ENCODE measurements at places on chromosomes 7 and 10. TPM values are rescaled to one million over a fixed set of nuclear protein-coding genes. Genes with fewer than 3 reads are reported as not detected.
A peak's percentile ranks its signal among the peaks of the same experiment; 100 is the strongest.

GRCh38 chr7:17233603-17234002 lies 64.8 kb upstream of the AHR start:
- peaks cover 5% of the 10 kb centered on the region for H3K27me3 ChIP-seq
- no peak for DNase-seq
- H3K4me1 ChIP-seq = peaks cover 59% of the 10 kb centered on the region
- H3K36me3 ChIP-seq = peaks cover 24% of the 10 kb centered on the region
- H3K4me3 ChIP-seq = peak overlapping the region; percentile 82
- peak overlapping the region; percentile 97 for H3K27ac ChIP-seq

DNA sequence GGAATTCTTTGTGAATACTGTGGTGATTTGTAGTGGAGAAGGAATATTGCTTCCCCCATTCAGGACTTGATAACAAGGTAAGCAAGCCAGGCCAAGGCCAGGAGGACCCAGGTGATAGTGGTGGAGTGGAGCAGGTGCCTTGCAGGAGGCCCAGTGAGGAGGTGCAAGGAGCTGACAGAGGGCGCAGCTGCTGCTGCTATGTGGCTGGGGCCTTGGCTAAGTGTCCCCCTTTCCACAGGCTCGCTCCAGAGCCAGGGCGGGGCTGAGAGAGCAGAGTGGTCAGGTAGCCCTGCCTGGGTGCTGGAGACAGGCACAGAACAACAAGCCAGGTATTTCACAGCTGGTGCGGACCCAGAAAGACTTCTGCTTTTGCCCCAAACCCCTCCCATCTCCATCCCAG lies 162.9 kb downstream of the EGFR start:
- peaks cover 6% of the 10 kb centered on the region for H3K27me3 ChIP-seq
- no peak overlapping the region for H3K4me3 ChIP-seq
- no peak for DNase-seq
- no peak overlapping the region for H3K27ac ChIP-seq

DNA sequence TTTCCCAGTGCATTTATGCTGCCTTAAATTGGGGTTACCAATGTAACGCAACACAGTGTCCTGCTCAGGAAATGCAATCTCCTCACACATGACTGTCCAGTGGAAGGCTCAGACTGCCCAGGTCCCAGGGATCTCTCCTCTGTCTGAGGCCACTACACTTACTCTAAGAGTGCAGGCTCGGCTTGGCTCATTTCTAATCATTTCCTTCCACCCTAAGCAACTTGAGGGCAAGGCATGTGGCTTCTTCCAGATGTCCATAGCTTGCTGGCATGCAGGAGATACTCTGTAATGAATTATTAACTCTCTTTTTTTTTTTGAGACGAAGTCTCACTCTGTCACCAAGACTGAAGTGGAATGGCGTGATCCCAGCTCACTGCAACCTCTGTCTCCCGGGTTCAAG lies 23.7 kb downstream of the PLAC9 start:
- no peak overlapping the region for H3K27ac ChIP-seq
- peaks cover 11% of the 10 kb centered on the region for H3K4me1 ChIP-seq
- no peaks in the 10 kb centered on the region for H3K27me3 ChIP-seq
- DNase-seq = no peak

- H3K4me1 ChIP-seq = no peaks in the 10 kb centered on the region
- H3K27me3 ChIP-seq = peaks cover 5% of the 10 kb centered on the region
- no peak for DNase-seq
- no peaks in the 10 kb centered on the region for H3K36me3 ChIP-seq
- no peak overlapping the region for H3K27ac ChIP-seq
- no peak overlapping the region for H3K4me3 ChIP-seq
Measured at GRCh38 chr10:13227031-13227430, 7.1 kb downstream of the UCMA start.

DNA sequence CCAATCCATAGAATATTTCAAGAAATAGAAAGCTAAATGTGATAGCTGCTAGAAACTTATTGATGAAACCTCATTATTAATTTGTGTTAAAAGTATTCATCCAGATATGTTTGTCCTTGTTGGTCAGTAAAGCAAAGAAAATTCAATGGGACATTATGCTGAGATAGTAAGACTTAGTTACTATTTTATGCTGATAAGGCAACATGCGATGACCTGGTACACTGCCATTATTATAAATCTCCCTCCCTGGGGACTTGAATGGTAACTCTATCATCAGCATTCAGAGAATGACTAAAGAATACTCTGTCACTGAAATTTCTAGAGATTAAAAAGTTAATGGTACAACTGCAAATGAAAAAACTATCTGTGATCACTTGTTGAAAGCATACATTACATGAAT lies 54.9 kb downstream of the ARHGAP12 start:
- H3K27me3 ChIP-seq = no peaks in the 10 kb centered on the region
- H3K27ac ChIP-seq = no peak overlapping the region
- peaks cover 21% of the 10 kb centered on the region for H3K4me1 ChIP-seq
- no peaks in the 10 kb centered on the region for H3K36me3 ChIP-seq
- no peak for DNase-seq

- H3K27me3 ChIP-seq = no peaks in the 10 kb centered on the region
- H3K36me3 ChIP-seq = no peaks in the 10 kb centered on the region
- no peak for DNase-seq
- H3K4me3 ChIP-seq = no peak overlapping the region
- no peak overlapping the region for H3K27ac ChIP-seq
Measured at GRCh38 chr7:15625466-15625865, 61.0 kb downstream of the MEOX2 start.

DNA sequence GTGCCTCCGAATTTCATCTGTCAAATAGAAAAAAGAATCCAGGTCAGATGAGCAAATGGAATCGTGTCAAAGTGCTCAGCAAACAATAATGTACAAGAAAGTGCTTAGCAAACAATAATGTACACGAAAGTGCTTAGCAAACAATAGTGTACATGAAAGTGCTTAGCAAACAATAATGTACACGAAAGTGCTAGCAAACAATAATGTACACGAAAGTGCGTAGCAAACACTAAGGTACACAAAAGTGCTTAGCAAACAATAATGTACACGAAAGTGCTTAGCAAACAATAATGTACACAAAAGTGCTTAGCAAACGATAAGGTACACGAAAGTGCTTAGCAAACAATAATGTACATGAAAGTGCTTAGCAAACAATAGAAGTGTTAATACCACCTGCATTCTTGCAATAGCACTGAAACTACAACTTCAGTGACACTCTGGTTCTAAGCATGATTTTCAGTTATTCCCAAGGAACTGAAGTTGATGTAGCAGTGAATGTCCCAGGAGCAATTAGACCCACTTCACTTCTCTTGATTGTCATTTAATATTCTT lies 33.4 kb upstream of the MYL10 start:
- H3K36me3 ChIP-seq = no peaks in the 10 kb centered on the region
- no peak overlapping the region for H3K27ac ChIP-seq
- no peaks in the 10 kb centered on the region for H3K4me1 ChIP-seq
- no peak overlapping the region for H3K4me3 ChIP-seq

- peaks cover 2% of the 10 kb centered on the region for H3K27me3 ChIP-seq
- no peak overlapping the region for H3K4me3 ChIP-seq
- H3K36me3 ChIP-seq = no peaks in the 10 kb centered on the region
Measured at GRCh38 chr10:104557966-104558365, 83.1 kb upstream of the SORCS3 start.

DNA sequence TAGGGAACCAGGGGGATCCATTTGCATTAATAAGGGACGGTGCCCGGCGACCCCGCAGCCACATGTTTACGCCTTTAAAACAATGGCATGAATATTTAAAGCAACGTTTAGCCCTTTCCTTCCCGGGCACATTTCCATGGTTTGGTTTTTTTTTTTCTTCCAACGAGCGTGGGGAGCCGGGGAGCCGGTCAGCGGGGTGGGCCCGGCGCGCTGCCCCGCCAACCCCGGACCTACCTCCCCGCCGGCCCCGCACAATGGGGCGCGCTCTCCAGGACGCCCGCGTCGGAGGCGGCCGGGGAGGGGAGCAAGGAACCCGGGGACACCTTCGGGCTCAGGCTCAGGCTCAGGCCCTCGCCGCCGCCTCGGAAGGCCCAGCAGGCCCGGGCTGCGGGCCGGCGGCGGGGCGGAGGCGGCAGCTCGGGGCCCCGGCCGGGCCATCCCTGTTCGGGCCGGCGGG lies 1.0 kb downstream of the SEPHS1 start:
- no peak for DNase-seq
- H3K4me1 ChIP-seq = peaks cover 39% of the 10 kb centered on the region
- H3K27ac ChIP-seq = peak overlapping the region; percentile 89

GRCh38 chr7:28701731-28702130 lies 256.4 kb downstream of the TRIL start:
- H3K36me3 ChIP-seq = no peaks in the 10 kb centered on the region
- peaks cover 2% of the 10 kb centered on the region for H3K27me3 ChIP-seq
- H3K4me3 ChIP-seq = no peak overlapping the region
- no peak for DNase-seq

- no peak for DNase-seq
- H3K4me1 ChIP-seq = no peaks in the 10 kb centered on the region
- H3K27me3 ChIP-seq = peaks cover 2% of the 10 kb centered on the region
- no peak overlapping the region for H3K27ac ChIP-seq
Measured at GRCh38 chr10:127966875-127967274, 60.0 kb downstream of the PTPRE start.

GRCh38 chr7:155097338-155097737 lies 27.2 kb downstream of the HTR5A start:
- H3K4me1 ChIP-seq = peaks cover 7% of the 10 kb centered on the region
- H3K27me3 ChIP-seq = peaks cover 5% of the 10 kb centered on the region
- no peak overlapping the region for H3K4me3 ChIP-seq
- H3K27ac ChIP-seq = no peak overlapping the region

GRCh38 chr7:36984710-36985312 lies 260.5 kb upstream of the AOAH start:
- no peaks in the 10 kb centered on the region for H3K27me3 ChIP-seq
- H3K4me1 ChIP-seq = peaks cover 36% of the 10 kb centered on the region
- peaks cover 5% of the 10 kb centered on the region for H3K36me3 ChIP-seq
- no peak for DNase-seq

The PNLIPRP3 gene
- not detected for total RNA-seq

The TUBAL3 gene
- not detected for total RNA-seq

The ADAM8 gene
- total RNA-seq = 133 TPM

The ELN gene
- total RNA-seq = not detected

The C7orf57 gene
- 0.31 TPM for total RNA-seq

The COL17A1 gene
- total RNA-seq = not detected

The ADAMTS14 gene
- total RNA-seq = 0.21 TPM

The CLEC5A gene
- total RNA-seq = not detected

All from activated T-helper 1 cell treated with anti-CD3 and anti-CD28 coated beads, Interleukin-12 subunit alpha, Interleukin-12 subunit beta, Interleukin-2, Interleukin-4 antibody, amounts not matched to agents 30 ng/mL and 10 ng/mL and 1 ng/mL, durations not matched to agents 14 hours and 24 hours and 36 hours (primary cell).